ENCODE measurements at places on chromosomes 4 and X.

- no peak for DNase-seq
These were observed at the start of gene CLDN2 for GRCh38 chrX:106919932-106920452. TSS of gene CLDN2 (plus strand) at chrX:106920402. CDS start at chrX:106928229, 7,827 bp downstream.

GRCh38 chr4:3285558-3286334 is 7.1 kb upstream of the RGS12 start:
- no peak for DNase-seq

DNA sequence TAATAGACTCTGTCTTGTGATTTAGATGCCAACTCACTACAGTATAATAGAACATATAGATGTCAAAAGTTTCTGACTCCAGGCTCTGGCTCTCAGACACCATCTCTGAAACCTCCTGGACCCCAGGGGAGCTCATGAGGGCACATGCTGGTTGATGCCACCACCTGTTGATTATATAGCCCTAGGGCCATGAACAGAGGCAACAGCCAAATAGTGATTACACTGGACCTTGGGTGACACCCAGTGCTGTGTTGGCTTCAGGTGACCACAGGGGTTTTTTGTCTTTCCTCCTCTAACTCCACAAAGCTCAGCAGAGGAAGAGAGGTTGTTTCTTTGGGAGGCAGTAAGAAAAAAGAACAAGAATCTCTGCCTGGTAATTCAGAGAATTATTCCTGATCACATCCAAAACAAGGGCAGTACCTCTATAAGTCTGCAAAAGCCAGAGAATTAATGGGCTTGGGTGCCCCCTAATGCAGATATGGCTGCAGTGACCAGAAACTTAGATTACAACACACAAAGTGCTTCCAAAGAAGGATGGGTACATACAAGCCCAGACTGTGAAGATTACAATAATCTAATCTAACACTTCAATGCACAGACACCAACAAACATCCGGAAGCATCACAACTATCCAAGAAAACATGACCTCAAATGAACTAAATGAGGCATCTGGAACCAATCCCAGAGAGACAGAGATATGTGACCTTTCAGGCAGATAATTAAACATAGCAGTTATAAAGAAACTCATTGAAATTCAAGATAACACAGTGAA is 1920.6 kb downstream of the ARAP2 start:
- DNase-seq = no peak

GRCh38 chr4:32689518-32689917 is 1969.3 kb downstream of the PCDH7 start:
- no peak for DNase-seq

DNA sequence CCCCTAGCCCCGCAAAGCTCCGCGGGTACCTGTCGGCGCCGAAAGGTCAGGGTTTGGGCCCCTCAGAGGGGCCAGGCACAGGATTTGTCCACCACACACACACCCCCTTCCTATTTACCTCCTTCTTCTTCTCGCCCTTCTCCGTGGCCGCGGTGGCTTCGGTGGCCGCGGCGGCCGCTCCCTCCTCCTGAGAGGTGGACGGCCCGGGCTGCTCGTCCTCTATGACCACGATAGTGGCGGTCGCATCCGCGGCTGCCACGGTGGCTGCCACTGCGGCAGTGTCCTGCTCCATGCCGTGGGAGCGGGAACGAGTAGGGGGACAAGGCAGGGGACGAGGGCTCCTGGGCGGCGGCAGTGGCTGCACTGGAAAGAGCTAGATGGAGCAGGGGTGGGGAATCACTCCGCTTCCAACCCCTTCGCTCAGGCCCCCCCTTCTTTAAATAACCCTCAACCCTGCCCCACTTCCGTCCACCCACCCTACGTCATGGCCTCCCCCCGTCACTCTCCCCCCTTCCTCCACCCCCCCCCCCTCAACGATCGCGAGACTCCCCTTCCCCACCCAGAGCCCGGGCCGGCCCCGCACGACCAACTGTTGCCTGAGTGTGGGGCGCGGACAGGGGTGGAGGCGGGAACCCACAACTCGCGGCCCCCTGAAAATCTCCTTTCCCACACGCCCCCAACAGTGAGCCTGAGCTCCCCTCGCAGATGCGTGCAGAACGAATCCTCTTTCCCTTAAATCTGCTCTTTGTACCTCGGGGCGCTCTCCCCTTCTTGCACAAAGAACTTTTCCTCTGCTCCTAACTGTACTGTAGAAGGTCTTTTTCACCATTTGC is at the start of gene SMARCA1:
SMARCA1 (minus strand) TSS at position 412 of the 833 bp plus-strand sequence; CDS start at position 292, 120 bp downstream.
- DNase-seq = peak; percentile 68

GRCh38 chrX:11426712-11427452 is 133.7 kb downstream of the AMELX start:
- no peak for DNase-seq

DNA sequence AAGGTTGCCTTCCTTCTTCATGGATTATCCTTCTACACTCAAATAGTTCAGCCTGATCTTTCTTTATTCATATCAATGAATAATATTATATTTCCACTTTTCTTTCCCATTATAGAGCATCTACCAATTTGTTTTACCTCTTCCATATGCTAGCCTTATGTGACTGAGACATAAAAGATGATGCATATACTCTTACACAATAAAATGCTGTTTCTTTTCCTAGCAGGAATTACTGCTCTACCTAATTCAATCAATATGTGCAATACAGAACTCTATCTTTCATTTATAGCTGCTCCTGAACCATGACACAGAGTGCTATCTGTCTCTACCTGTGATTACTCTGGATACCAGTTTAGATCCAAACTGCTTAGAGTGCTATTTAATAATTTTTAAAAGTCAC is 2334.0 kb downstream of the PCDH7 start:
- no peak for DNase-seq

DNA sequence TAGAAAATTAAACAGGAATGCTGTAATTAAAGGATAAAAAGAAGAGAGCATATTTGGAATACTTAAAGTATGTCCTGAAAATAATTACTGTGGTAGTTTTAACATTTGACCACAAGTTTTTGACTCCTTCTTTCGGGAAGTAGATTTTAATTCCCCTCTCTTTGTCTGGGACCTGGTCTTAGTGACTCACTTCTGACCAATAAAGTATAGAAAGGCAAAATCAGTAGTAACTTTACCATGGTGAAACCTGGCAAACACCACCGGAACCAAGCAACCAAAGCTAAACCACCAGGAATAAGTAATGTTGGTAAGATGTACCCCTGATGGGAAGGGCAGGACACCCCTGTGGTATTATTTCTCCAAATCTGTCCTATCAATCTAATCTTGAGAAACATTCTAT is 314.8 kb downstream of the PDHA2 start:
- no peak for DNase-seq

- no peak for DNase-seq
These were observed 14.2 kb downstream of the EFNB1 start for GRCh38 chrX:68842781-68843581.

DNA sequence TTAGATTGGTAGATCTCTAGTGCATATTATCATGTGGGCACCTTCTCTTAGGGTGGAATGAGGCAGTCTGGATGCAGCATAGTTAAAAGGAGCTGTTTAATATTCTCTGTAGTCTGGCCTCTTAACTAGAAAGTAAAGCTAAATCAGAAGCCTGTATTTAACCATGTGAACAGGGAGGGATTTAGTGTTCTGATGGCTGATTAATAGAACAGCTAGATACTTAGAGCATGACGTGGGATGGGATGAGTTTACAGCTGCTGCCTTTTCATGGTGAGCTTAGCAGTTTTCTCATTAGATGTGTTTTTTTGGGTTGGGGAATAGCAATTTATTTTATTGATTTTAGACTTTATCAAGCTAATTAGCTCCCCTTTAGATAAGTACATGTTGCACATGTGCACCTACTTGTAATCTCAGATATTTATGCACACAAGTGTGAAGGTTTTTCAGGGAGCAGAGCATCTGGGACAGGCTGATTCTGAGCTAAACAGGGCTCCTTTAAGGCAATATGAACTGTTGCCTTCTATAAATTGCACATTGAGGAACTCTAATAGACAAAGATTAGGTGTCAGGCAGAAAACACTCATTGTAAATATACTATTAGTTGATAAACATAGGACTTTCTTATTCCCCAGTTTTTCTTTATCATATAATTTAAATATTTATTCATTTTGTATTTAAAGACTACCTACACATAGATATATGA is 34.1 kb downstream of the YIPF6 start:
- no peak for DNase-seq

- no peak for DNase-seq
These were observed 11.3 kb downstream of the FGFRL1 start for GRCh38 chr4:1022739-1023066.

GRCh38 chrX:30161043-30161442 is 54.3 kb upstream of the MAGEB2 start:
- DNase-seq = no peak

GRCh38 chr4:8185295-8185694 is 13.8 kb upstream of the SH3TC1 start:
- no peak for DNase-seq

DNA sequence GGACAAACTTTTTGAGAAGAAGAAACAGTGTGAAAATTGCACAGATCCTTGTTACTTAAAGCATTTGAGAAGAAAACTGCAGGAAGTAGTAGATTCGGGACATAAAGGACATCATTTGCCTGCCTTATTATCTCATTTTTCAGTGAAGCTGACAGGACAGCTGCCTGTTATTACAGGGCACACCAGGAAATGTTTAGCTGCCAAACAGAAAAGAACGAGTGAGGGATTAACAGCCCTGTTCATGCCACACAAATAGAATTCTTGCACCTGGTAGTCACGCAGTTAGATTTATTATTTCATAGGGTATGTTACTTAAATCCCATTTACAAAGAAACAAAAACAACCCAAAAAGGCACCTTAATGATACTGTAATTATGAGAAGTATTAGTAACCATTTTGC is 100.6 kb downstream of the CHIC2 start:
- DNase-seq = no peak

- no peak for DNase-seq
These were observed 4.0 kb upstream of the DHX15 start for GRCh38 chr4:24588216-24588954.

DNA sequence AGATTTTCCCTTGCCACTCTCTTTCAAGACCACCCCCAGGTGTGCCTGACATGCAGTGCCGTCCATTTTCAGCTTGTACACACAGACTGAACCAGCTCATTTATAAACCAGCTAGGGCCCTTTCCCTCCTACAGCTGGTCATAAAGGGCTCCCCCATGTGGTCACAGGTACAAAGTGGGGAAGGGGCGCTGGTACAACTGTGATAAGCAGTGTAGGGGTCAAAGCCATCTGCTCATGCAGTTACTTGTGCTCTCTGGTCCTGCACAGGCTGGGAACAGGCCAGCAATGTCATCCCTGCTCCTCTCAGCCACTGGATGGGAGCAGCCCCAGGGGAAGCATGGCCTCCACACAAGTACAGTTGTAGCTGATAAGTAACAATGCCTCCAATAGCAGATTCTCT is 20.6 kb downstream of the GABRQ start:
- no peak for DNase-seq

DNA sequence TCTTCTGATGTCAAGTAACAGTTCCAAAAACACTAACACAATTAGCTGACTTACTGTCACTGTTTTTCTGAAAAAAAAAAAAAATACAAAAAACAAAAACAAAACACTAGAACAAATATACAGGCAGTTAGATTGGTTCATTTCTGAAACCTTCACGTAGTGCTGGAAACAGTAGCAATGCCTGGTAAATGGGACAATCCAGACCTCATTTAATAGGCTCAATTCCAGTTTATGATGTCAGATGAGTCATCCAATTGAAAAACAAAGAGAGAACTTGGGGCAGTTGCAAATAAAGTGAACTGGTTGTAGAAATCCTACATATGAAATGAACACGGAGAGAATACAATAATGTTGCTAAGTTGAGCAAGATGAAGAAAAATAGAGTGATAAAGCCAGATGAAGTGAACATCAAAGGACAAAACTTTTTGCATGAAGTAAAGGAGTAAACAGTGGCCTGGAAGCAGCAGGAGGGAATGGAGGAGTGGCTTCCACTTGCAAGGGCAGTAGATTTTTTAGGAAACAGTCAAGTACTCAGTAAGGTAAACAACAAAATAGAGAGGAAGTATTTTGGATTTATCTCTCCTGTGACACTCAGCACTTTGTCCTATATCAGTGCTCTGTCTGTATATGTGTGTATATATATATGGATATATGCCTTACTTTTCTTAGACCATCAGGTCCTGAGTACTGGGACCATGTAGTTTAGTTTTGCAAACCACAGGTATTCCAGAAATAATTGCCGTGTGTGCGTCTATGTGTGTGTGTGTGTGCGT is 39.3 kb upstream of the MAGEA10 start:
- DNase-seq = no peak

GRCh38 chr4:113522433-113522832 is 239.1 kb downstream of the CAMK2D start:
- no peak for DNase-seq

- no peak for DNase-seq
These were observed 23.9 kb downstream of the STIM2 start for GRCh38 chr4:26884486-26884988.

DNA sequence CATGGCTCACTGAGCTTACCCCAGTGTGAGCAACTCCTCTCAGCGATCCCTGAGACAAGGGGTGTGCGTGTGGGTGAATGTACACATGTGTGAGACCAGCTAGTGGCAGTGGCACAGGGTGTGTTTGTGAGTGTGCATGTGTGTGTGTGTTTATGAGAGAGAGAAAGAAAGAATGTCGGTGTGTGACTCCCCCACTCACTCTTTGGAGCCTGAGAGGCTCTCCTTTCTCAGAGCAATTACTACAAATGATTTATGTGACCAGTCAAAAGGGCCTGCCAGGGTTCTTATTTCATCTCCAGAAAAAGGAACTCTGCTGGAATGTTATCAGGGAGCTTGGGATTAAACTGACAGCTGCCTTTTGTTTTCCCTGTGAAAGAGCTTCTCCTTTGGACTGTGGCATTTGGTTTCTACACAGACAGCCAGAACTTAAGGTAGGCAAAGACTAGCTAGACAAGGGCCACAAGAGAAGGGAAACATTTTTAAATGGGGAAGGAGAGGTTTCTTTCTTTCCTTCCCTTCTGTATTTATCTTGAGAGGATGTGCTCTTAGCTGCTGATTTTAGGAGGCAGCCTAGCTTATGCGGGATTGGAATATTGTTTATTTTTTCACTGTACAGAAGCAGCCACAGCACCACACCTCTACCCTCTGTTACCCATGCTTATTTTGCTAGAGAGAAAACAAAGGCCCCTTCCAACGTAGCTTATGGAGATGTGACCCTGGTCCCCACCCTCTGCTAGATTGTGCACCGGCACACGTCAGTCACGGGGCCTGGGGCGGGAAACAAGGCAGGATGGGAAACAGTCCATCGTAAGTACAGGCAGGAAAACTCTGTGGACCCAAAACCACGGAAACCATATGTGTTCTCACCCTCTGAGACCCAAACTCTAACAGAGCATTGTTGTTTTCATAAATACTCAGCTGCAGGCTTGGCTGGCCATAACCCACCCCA is 143.5 kb downstream of the MGST2 start:
- peak; percentile 46 for DNase-seq

GRCh38 chr4:6710282-6710681 is 617 bp upstream of the MRFAP1L1 start:
- DNase-seq = no peak

- DNase-seq = no peak
These were observed 172.8 kb downstream of the SHROOM3 start for GRCh38 chr4:76607846-76608245.

- no peak for DNase-seq
These were observed 136.5 kb downstream of the RAB28 start for GRCh38 chr4:13347517-13348125.

GRCh38 chrX:137052643-137053235 is 18.9 kb upstream of the GPR101 start:
- DNase-seq = no peak
